ENCODE measurements at places on chromosomes 2 and 18.

DNA sequence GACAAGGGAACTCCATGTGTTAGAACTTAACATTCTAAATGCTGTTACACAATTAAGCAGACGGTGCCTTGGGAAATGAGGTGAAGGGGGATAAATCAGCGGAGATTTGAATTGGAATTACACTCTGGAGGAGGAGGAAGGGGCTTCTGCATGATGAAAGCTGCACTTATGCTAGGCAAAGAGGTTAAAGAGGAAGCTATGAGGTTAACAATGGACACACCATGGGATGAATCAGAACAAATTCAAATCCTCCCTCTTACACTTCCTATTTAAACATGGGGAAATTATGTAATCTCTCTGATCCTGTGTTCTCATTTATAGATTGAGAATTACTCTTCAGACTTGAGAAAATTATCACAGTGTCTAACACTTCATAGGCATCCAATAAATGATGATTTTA, 121.5 kb upstream of the SIX2 start:
- DNase-seq, result no peak

DNA sequence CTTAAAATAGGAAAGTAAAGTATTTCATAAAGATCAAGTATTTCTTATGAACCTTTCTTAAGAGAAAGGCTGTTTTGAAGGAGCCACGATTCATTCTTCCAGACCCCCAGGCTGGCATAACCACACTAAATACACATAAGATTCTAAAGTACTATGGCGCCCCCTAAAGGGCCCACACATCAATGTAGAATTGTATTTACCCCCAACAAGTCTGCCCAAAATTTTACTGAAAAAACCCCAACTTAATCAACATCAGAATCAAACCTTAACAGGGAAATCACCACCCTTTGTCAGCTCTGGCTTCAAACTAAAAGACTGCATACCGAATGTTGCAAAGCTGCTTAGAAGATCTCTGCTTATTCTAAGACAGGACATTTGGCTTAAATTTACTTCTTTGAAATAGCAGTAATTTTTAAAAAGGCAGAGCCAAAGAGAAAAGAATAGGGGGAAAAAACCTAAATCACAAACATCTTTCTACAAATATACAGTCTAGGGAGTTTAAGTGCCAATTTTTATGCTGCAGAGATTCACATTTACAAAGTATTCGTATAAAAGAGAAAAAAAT, 20.4 kb upstream of the BCL2 start:
- DNase-seq, result no peak

GRCh38 chr2:3666613-3666975, 8.6 kb downstream of the ALLC start:
- DNase-seq, result no peak

GRCh38 chr2:214649440-214650205, 159.9 kb downstream of the BARD1 start:
- no peak for DNase-seq

DNA sequence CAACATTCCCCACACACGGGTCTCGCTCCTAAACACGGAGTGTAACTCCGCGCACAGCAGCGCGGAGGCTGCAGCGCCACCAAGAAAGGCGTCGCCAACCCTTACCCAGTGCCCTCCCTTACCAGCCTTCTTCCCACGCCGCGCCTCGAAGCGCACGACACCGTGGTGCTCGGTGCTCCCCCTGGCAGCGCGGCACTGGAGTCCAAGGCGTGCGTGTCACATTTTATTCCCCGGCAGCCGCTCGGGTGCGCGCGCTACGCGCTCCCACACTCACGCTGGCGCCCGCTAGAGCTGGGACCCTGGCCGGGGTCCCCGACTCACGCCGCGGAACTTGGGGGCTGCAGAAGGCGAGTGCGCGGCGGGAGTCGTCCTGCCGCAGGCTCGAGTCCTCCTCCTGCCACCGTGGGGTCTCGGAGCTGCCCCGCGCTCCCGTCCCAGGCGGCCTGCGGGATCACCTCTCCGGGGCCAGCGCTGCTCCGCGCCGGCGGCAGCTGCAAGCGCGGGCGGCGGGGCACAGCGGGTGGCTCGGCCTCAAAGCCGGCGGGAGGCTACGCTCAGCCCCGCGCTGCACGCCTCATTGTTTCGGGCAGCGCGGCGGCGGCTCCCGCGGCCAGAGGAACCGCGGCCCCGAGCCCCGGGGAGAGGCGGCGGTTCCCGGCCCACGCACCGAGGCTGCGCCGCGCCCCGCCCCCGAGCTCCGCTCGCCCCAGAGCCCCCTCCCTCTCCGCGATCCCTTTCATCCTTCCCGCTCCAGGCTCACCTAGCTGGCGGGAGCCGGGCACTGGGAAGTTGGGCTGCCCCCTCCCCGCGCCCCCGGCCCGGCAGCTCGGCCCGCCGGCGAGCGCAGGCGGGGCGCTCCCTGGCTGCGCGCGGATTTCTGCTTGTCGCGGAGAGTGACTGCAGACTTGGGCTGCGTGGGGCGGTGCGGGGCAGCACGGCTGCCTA, at the start of gene ST6GAL2:
Gene ST6GAL2, minus strand, starts transcription at position 197 of the 945 bp plus-strand sequence. CDS start 42,190 bp downstream, outside the sequence.
- DNase-seq, result no peak

- no peak for DNase-seq
Measured at GRCh38 chr18:3540805-3541548, 91.0 kb downstream of the TGIF1 start.

- no peak for DNase-seq
Measured at GRCh38 chr18:59783138-59783537, 85.9 kb upstream of the CCBE1 start.

GRCh38 chr2:61988462-61989366, 83.2 kb downstream of the COMMD1 start:
- no peak for DNase-seq

- no peak for DNase-seq
Measured at GRCh38 chr2:225104971-225105370, 62.7 kb upstream of the DOCK10 start.

DNA sequence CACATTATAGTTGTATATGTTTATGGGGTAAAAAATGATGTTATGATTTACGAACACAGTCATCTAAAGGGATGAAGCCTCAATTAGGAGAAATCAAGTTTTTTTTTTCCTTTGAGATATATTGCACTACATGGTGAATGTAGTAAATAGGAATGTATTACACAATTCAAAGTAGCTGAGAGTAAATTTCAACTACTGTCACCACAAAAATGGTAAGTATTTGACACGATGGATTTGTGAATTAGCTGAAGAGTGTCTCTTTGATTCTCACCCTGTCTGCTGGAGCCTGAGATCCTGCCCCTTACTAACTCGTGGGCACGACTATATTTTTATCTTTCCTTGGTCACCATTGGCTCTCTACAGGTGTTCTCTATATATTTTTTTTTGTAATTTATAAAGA, 540.4 kb upstream of the DSEL start:
- no peak for DNase-seq

DNA sequence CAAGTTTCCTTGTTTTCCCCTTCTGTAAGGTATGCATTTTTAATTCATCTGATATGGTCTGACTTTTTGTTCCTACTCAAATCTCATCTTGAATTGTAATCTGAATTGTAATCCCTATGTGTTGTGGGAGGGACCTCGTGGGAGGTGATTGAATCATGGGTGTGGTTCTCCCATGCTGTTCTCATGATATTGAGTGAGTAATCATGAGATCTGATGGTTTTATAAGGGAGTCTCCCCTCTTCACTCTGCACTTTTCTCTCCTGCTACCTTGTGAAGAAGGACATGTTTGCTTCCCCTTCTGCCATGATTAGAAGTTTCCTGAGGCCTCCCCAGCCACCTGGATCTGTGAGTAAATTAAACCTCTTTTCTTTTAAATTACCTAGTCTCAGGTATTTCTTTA, 476.1 kb downstream of the LPIN1 start:
- DNase-seq, result no peak
